AG04450 (cell line): ENCODE measurements at places on chromosomes 3 and 15. TPM values are rescaled to one million over a fixed set of nuclear protein-coding genes. Genes with fewer than 3 reads are reported as not detected.

DNA sequence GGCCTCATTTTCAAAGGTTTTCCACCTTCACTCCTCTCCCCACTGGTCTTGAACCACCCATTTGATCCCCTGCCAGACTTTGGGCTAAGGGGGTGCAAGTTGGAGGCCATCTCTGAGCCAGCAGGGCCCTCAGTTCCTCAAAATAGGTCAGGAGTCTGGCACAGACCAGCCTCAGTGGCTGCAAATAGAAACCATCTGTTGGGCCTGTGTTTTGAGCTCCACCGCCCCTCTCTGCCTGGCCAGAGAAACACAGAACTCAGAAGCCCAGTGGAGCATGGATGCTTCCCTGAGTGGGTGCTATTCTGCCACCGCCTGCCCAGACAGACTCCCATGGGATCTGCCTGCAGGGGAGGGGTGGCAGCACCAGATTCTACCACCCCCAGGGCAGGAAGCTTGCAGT lies 56.3 kb downstream of the CORO2B start:
- no peak for DNase-seq

The FBXO40 gene
- polyA plus RNA-seq, result not detected in 2 replicates

The RASGRF1 gene
- polyA plus RNA-seq, result 0.22 and 0.25 TPM in 2 replicates

DNA sequence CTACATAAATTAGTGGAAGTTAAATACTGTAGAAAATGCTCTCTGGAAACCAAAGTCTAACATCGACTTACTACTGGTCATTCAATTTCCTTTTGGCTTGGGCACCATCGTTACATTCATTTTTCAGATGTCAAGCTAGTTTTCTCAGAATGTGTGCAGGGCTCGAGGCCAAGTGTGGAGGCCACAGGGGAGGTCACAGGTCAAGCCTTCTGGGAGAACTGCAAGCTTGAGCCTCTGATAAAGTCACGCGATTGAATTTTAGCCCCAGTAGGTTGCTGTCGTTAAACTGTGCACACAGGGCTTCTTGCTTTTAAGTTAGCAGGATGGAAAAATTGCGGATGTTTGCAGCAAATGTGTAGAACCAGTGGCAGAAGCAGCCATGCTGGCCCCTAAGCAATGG lies 182.2 kb downstream of the APBA2 start:
- DNase-seq, result no peak

GRCh38 chr3:62451211-62451887 lies 78.0 kb upstream of the FEZF2 start:
- no peak for DNase-seq

The HHLA2 gene
- polyA plus RNA-seq, result not detected in 2 replicates

The MCTP2 gene
- 17.8 and 18.1 TPM in 2 replicates for polyA plus RNA-seq

GRCh38 chr3:176274161-176274560 lies 923.1 kb downstream of the TBL1XR1 start:
- no peak for DNase-seq

GRCh38 chr3:62781121-62781520 lies 94.1 kb downstream of the CADPS start:
- DNase-seq, result no peak

The EIF2A gene
- polyA plus RNA-seq, result 78.5 and 113 TPM in 2 replicates

DNA sequence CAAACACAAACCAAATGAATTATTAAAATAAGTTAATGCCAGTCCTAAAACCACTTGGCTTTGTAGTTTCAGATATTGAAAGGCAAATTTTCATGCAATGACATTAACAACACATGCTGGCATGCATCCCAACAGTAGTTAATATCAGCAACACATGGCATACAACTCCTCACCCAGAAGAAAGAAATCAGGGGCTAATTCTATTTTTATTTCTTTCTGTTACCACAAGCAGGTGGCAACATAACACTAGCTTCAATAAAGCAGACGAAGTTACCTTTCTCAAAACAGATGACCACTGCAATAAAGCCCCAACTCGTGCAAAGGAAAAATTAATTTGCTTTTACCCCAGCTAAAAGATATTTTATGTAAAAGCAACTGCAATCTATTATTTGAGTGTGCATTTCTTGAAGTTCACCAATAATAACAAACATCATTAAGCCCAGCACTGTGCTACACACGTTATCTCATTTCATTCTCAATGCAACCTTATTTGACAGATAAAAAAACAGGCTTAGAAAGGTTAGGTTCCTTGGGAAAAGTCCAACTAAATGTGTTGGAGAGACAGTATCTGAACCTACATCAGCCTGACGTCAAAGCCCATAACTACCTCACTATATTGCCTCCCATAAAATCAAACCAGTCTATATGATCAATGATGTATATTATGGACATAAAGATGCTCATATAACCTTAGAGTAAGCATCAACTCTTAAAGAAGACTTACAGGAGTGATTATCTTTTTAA lies 2.8 kb downstream of the TOP2B start:
- no peak for DNase-seq

- no peak for DNase-seq
Measured at GRCh38 chr3:16423298-16423697, 90.2 kb downstream of the RFTN1 start.

- no peak for DNase-seq
Measured at GRCh38 chr15:41507820-41508290, 5.8 kb downstream of the LTK start.

DNA sequence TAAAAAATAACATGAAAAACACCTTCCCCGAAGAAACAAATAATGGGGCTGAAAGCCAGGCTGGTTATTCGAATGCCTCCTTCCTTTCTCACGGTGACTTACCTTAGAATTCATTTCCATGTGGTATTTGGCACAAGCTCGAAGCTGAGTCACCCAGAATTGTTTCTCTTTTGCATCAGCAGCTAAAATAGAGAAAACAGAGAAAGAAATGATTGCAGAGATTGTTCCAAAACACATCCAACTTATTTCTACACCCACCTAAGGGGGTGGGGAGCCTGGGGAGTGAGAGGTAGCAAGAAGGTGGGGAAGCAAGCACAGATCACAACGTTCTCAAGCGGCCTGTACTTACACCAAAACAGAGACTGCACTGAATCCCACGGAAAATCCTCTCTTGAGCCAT lies 104.7 kb downstream of the OSBPL10 start:
- peak; percentile 15 for DNase-seq

DNA sequence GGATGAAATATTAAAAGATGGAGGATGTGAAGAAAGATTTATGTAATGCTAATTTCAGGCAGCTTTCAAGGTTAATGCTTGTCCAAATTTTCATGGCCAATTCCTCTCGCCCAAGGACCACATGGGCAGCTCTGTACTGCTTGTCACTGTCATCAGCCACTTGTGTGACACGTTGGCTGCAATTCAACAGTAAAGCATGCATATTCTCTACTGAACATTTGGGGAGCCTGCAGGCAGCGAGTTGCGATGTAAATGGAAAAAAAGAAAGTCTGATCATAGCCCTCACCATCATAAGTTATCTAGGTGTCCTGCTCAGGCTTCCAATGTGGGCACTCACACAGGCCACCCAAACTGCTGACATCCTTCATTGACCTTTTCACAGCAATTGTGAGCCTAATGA lies 1026.8 kb upstream of the NR2F2 start:
- no peak for DNase-seq

The GOLGA6B gene
- not detected in 2 replicates for polyA plus RNA-seq

DNA sequence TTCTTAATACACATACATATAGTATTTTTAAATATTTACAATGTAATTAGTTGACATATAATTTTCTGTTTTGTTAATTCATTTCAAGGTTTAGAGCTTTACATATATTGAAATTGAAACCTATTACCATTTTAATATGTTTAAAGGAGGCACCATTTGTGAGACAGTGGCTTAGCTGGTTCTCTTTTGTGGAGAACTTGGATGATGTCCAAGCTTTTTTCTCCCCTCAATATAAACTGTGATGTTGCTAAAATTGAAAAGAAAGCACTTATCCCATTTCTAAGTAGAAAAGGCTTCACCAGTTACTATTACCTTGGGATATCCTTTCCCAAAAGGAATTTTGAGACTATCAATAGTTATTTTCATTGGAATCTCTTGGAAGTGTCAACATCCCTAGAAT lies 707.2 kb downstream of the NTRK3 start:
- no peak for DNase-seq

The SGO1 gene
- polyA plus RNA-seq, result 1.3 and 2.2 TPM in 2 replicates

The CFAP20DC gene
- polyA plus RNA-seq, result 2.1 and 3.5 TPM in 2 replicates

- DNase-seq, result no peak
Measured at GRCh38 chr3:190560013-190560895, 46.4 kb downstream of the IL1RAP start.

DNA sequence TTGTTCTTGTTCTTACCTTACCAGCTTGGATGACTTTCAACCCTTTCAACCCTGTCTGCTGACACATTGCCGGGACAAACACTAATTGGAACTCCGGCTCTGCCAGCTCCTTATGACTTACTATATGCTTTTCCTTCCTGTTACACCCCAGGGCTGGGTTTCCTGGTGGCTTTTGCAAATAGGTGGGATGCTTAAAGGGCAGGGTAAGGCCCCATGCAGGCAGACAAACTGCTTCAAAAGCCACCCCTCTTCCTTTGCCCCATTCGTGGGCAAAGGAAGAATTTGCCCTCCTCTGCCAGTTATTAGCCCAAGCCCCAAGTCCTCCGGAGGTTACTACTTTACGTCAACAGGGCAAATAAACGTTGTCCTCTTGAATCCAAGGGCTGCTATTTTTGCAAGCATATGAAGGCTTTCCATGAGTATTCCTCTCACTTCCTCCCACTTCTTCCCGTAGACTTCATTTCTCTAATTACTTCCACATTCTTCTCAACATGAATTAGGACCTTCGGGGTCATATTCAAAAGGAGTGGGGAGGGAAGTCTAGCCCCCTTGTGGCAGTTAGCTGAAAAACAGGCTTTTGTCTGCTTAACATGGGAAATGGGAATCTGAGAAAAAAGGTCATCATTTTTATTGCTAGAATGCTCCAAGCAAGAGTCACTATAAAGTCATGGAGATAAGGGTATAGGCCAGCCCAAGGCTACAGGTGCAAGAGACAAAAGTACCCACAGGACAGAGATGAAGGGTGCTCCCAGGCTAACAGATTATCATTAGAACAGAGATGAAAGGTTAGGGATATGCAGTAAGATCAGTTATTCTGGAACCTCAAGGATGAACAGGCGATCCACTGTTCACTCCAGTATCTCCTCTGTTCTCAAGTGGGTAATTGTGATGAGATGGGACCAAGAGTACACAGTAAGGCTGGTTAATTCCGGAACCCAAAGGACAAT lies 56.3 kb upstream of the FSTL1 start:
- DNase-seq, result no peak

GRCh38 chr15:37134699-37135131 lies 34.4 kb upstream of the MEIS2 start:
- no peak for DNase-seq

- DNase-seq, result no peak
Measured at GRCh38 chr3:77251136-77251535, 211.2 kb downstream of the ROBO2 start.

GRCh38 chr3:98902351-98902740 lies 851 bp upstream of the DCBLD2 start:
- DNase-seq, result no peak

GRCh38 chr15:70276401-70276800 lies 178.7 kb upstream of the TLE3 start:
- DNase-seq, result no peak

DNA sequence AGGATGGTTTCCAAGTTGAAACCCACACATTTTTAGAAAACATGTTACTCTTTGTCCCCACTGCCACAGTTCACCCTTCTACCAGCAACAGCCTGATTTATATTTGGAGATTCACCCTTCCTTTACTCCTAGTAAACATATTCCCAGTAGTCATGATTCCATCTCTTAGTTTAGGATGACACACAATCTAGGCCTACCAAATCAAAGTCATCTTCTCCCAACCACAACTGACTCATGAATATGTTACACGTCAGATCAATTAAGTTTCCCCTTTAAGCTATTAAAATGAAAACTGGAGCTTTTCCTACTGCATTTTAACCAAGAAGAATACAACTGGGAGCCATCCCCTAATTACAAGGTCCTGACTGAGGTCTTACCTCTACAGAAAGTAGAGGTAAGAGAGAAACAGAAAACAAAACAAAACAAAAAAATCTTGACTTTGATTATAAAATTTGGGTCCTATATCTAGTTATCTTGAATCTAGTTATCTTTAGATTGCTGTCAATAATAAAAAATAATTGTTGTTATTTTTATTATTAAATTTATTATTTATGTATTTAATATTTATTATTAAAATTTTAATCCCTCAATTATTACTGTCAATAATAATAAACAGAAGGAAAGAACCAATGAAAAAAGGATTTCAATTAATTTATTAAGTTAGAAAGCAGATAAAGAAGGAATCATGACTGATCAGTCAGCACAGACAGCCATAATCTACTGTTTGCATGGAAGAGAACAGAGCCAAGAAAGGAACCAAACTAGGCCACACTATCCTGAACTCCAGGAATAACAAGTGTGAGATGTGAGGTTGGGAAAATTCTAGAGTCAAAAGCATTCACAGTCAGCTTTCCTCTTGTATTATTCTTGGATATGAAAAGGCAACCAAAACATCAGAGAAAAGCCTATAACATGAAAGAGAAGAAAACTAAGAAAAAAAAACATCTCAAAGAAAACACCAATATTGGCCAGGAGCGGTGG lies 12.5 kb downstream of the DPH6 start:
- DNase-seq, result no peak

DNA sequence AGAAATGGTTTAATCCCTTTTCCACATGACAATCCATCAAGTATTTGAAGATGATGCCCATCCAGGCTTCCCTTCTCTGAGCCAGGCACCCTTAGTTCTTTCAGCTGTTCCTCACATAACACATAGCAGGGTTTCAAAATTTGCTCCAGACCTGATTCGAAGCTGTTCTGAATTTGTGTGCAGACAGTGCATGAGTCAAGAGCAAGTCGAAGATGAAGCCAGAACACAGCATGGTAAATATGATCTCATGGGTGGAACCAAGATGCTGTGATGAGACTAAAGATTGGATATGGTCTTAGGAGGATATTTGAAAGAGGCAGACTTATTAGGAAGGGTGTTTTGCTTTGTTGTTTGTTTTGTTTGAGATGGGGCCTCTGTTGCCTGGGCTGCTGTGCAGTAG lies 32.6 kb upstream of the PDE8A start:
- no peak for DNase-seq

The AADAC gene
- not detected in 2 replicates for polyA plus RNA-seq

The PPP1R14D gene
- polyA plus RNA-seq, result not detected in 2 replicates

DNA sequence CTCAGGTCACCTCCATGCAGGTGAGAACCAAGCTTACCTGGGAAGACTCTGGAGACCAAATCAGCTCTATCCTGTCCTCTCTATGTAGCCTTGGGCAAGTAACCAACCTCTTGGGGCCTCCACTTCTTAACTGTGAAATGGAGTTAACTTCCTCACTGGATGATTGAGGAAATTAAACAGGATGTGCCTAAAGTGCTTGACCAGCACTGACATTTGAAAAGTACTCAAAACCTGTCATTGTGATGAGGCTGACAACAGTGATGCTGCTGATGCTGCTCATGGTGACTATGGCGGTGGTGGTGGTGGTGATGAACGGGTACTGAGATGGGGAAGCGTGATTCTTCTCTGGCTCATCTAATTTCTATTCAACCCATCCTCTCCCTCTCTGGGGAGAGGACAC lies 22.3 kb downstream of the VIPR1 start:
- DNase-seq, result no peak

GRCh38 chr3:160999274-160999673 lies 105.9 kb downstream of the B3GALNT1 start:
- no peak for DNase-seq
